Inflammatory macrophage (primary cell): ENCODE measurements at places on chromosomes 2 and 18.

GRCh38 chr2:6082625-6083018 lies 390.4 kb downstream of the SOX11 start:
- DNase-seq = no peak

GRCh38 chr2:230861552-230862255 lies 3.0 kb upstream of the ITM2C start:
- no peak for DNase-seq

- DNase-seq = no peak
Measured at GRCh38 chr2:72145658-72146329, 1.9 kb downstream of the CYP26B1 start.

DNA sequence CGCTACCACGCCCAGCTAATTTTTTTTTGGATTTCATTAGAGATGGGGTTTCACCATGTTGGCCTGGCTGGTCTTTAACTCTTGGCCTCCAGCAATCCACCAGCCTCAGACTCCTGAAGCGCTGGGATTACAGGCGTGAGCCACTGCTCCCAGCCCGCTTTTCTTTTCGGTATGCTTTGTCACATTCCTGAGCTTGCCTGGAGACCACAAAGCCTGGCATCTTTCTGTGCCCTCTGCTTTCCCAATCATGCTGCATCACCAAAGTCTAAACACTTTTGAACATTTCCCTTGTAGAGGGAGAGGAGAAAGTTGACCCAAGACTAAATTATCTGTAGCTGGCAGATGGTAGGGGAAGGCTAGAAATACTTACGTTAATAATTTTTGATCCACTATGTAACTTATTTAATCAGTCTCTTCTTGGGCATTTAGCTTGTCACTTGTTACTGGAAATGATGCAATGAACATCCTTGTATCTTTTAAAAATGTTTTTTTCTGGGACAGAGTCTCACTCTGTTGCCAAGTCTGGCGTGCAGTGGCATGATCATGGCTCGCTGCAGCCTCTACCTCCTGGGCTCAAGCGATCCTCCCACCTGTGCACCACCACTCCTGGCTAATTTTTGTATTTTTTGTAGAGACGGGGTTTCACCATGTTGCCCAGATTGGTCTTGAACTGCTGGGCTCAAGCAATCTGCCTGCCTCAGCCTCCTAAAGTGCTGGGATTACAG lies 2.7 kb upstream of the NPC1 start:
- DNase-seq = no peak

DNA sequence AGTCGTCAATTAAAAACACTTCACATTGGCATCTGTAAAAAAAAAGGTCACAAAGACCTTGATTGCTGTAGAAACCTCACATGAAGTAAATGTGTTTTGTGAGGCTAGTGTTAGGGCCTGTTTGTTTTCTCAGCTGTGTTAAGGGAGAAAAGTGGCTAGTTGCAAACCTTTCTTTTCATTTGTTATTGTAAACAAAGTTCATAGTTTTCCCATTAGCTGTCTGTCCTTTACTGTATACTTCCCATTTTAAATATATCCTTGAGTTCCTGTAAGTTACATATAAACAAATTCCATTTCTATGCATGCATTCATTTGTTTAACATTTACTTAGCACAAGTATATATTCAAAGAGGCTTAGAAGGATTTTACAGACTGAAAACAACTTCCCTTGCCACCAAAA lies 1250.2 kb downstream of the LRP1B start:
- DNase-seq = no peak

DNA sequence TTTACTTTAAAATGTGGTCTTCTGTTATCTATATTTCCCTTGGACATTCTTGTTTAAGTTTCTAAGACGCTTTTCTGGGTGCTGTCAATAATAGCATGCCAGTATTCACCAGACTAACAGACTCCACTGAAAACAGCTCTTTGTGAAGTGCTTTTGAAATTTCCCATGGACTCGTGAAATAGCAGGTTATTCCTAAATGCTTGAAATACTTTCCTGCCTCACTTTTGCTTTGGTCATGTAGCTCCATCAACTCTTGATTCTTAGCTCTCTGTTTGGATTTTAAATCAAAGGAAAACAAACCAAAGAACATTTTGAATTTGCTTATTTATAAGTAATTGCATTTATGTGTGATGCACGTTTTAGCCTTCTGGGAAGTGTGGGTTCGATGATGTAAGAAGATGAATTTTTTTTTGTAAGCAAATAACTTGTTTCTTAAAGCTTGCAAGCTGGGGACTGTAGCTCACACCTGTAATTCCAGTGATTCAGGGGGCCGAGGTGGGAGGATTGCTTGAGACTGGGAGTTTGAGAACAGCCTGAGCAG lies 147.8 kb downstream of the WDSUB1 start:
- no peak for DNase-seq

DNA sequence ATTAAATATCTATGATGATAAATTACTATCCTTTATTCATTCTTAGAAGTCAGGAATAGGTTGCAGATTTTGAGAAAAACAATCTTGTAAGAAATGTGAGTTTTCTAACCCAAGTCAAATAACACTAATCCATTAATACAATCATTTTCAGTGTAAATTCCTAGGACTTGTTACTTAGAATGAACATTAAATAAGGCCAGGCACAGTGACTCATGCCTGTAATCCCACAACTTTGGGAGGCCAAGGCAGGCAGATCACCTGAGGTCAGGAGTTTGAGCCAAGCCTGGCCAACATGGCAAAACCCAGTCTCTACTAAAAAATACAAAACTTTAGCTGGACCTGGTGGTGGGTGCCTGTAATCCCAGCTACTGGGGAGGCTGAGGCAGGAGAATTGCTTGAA lies 45.8 kb upstream of the CDKL4 start:
- no peak for DNase-seq

DNA sequence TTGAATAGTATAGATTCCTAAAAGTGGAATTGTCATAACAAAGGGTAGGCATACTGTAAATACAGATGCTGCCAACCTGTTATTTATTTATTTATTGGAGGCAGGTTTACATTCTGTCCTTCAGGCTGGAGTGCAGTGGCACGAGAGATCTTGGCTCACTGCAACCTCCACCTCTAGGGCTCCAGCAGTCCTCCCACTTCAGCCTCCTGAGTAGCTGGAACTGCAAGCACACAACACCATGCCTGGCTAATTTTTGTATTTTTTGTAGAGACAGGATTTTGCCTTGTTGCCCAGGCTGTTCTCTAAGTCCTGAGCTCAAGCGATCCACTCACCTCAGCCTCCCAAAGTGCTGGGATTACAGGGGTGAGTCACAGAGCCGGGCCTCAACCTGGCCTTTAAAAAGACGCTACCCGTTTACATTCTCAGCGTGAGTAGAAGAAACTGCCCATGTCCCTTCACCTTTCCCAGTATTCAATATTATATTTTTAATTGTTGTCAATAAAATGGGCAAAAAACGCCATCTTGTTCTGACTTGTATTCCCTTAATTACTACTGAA lies 3.0 kb upstream of the ROCK2 start:
- DNase-seq = no peak

DNA sequence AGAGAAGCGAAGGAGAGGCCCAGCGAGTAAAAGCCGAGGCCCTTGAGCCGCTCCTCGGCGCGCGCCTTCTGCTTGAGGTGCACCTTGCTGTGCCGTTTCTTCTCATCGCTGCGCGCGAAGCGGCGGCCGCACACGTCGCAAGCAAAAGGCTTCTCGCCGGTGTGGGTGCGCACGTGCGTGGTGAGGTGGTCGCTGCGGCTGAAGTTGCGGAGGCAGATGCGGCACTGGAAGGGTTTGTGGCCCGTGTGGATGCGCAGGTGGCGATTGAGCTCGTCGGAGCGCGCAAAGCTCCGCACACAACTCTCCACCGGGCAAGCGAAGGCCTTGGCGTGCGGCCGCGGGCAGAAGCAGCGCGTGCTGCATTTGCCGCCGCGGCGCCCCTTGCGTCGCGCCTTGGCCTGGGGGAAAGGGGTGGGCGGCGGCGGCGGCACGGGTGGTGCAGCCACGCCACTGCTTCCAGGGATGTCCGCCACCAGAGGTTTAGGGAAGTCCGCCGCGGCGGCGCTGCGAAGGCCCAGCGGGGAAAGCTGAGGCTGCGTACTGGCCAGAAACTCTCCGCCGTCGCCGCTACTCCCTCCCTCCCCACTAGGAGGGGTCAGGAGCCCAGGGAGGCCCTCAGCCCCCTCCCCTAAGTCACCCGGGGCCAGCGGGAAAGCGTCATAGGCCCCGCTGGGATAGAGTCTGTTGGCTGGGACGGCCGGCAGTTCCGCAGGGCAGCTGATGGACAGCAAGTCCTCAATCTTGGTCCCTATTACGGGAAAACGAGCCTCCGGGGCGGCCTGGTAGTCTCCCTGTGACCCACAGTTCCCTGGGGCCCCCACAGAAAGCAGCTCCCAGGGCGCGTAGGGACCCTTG lies 1.7 kb downstream of the EGR4 start:
- peak; percentile 18 for DNase-seq

DNA sequence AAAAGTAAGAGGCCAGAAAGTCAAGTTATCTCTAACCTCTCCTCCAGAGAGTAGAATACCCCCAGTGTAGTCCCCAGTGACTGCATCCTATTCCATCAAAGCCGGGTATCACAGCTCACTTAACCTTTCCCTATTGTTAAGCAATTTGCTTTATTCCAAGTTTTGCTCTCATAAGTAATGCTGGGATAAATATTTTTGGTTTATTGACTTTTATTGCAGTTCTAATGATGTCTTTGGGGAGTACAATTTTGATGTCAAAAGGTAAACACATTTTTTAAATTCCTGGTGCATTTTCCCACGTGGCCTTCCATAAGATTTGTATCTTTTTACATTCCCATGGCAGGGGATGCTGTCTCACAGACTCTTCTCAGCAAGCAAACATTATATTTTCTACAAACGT lies 43.3 kb downstream of the CMPK2 start:
- no peak for DNase-seq

DNA sequence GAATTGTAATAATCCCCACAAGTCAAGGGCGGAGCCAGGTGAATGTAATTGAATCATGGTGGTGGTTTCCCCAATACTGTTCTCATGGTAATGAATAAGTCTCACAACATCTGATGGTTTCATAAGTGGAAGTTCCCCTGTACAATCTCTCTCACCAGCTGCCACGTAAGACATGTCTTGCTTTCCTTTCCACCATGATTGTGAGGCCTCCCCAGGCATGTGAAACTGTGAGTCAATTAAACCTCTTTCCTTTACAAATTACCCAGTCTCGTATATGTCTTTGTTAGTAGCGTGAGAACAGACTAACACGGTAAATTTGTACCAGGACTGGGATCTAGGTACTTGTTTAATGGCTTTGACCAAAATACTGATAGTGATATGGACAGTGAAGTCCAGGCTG lies 744.3 kb upstream of the REG3G start:
- DNase-seq = no peak

GRCh38 chr18:37176621-37176934 lies 347.7 kb downstream of the KIAA1328 start:
- no peak for DNase-seq

DNA sequence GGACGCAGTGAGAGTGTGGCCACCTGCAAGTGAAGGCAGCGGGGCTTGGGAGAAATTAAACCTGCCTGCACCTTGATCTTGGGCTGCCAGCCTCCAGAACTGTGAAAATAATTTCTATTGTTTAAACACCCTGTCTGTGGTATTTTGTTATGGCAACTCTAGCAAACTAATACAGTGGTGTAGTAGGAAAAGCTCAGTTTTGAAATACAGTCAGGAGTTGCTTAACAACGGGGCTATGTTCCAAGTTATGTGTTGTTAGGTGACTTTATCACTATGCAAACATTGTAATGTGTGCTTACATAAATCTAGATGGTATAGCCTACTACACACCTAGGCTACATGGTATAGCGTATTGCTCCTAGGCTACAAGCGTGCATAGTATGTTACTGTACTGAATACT lies 93.4 kb upstream of the FN1 start:
- DNase-seq = no peak
